ENCODE measurements at places on chromosomes 6 and 20.

GRCh38 chr6:105492706-105493673 is 90.1 kb upstream of the PREP start:
- no peak for DNase-seq

DNA sequence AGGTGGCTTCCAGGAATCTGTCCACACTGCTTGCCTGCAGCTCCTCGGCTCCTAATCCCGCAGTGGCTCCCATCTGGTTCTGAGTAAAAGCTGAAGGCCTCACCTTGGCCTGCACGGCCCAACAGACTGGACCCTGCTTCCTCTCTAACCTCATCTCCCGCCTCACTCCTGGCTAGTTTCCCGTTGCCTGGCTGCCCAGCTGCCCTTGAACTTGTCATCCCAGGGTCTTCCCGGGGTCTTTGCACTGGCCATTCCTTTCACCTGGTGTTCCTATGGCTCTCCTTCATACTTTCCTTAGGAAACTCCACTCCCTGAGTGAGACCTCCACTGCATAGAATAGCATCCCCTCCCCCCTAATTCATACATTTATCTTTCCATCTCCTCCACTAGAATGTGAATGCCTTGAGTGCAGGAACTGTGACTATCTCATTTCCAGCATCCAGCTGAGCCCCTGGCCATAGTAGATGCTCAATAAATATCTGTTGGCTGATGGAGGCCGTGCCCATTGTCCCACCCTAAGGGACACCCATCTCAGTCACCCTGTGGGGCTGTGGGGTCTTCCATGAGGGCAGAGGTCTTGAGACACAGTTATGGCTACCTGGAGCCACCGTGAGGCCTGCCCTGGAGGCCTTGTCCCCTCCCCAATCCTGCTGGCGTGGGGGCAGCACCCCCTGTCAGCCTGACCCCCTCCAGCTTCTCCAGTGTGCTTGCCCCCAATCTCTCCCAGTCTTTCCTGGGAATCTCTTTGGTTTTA is 9.1 kb upstream of the SIRPA start:
- DNase-seq = no peak

DNA sequence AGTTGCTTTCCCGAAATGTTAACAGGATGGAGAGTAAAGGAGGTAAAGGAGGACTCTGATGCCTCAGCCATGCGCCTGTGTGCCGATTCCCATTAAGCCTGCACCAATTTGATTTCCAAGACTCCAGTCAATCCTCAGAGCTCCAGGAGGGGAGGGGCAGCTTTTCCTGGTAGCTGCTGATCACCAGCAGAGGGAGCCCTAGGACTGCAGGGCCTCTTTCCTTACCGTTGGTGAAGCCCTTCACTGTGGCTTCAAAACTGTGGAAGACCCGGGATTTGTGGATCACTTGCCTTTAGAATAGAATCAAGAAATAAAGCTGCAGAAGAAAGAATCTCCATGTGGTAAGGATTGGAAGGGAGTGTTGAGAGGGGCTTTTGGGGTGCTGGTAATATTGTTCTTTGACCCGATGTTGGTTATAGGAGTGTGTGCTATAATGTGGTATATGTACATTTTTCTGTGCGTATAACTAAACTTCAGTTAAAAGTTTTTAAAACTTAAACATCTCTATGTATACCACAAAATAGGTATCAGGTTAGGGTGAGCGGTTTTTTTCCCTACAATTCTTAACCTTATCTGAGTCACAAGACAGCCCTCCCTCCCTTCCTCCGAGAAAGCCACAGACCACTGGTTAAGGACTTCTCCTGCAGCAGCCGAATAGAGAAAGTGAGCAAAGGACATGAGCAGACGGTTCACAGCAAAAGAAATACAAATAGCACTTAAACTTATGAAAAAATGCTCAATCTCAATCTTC is 6.9 kb upstream of the OSER1 start:
- DNase-seq = no peak

- no peak for DNase-seq
Measured at GRCh38 chr20:5969348-5969935, 19.0 kb downstream of the MCM8 start.

DNA sequence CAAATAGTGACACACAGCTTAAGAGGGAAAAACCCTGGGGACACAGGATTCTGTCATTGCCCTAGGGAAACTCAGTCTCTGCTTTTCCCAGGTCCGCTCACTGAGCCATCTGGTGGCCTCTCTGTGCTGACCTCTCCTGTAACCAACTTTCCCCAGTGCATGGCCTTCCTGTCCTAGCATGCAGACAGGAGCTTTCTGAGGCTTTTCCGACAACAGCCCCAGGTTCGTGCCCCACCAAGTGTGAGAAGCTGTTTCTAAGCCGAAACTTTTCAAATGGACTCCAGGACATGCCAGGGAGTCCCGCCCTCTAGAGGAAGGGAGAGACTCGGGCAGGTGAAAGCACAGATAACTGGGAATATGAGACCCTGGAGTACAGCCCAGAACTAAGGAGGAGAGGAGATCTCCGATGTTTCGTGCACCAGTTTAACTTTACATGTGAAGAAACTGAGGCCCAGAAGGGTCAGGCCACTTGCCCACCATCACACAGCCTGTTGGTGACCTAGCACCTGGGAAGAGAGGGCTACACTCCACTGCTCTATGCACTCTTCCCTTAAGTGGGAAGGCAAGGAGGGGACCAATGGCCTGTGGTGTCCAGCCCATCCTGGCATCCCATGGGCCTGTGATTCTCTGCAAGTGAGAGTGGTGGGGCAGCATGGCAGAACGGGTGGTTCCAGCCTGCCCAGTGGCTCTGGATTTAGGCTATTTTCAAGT is 46.2 kb downstream of the RPP40 start:
- no peak for DNase-seq
